ENCODE measurements at places on chromosomes 2 and 18.

DNA sequence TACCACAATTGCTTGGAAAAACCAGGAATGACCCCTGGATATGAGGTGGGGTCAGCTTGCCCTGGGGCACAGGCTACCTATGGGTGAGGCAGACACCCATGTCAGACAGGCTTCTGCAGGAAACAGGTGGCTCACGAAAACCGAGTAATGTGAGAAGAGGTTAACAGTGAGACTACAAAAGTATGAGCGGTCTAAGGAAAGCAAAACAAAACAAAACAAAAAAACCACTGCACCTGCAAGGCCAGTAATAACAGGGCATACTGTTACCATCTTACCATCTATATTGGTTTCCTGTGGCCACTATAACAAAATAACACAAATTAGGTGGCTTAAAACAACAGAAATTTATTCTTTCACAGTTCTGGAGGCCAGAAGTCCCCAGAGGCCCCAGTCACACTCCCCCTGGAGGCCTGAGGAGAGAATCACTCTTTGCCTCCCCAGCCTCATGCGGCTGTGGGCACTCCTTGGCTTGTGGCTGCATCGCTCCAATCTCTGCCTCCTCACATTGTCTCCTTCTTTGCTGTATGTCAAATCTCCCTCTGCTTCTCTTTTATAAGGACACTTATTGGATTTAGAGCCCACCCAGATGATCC is 86.6 kb upstream of the EPC2 start:
- no peak overlapping the region for H3K4me3 ChIP-seq
- DNase-seq: no peak
- no peaks in the 10 kb centered on the region for H3K4me1 ChIP-seq
- no peaks in the 10 kb centered on the region for H3K27me3 ChIP-seq
- no peak overlapping the region for H3K27ac ChIP-seq

GRCh38 chr2:16640001-16640700 is 25.5 kb downstream of the CYRIA start:
- H3K27ac ChIP-seq: no peak overlapping the region
- H3K27me3 ChIP-seq: no peaks in the 10 kb centered on the region
- H3K4me1 ChIP-seq: peaks cover 17% of the 10 kb centered on the region
- H3K36me3 ChIP-seq: peaks cover 2% of the 10 kb centered on the region
- no peak for DNase-seq
- no peak overlapping the region for H3K4me3 ChIP-seq

- peaks cover 2% of the 10 kb centered on the region for H3K4me1 ChIP-seq
- no peaks in the 10 kb centered on the region for H3K27me3 ChIP-seq
- no peak overlapping the region for H3K27ac ChIP-seq
- DNase-seq: no peak
These were observed 40.3 kb upstream of the ZFP36L2 start for GRCh38 chr2:43266711-43267111.

DNA sequence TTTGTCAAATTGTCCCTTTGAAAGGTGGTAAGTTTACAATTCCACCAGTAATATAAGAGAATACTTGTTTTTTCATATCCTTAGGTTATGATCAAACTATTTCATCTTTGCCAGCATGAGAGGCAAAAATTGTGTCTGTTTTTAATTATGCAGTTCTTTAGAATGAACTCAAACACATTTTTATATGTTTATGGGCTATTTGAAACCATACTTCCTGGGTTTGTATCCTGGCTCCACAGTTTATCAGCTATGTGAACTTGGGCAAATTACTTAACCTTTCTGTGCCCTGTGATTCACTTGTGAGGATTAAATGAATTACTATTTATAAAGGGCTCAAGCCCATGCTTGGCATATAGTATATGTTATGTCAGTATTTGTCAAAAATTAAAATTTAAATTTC is 109.4 kb downstream of the TANC1 start:
- H3K27me3 ChIP-seq: peaks cover 4% of the 10 kb centered on the region
- no peak overlapping the region for H3K4me3 ChIP-seq

GRCh38 chr18:28039691-28040090 is 137.2 kb downstream of the CDH2 start:
- H3K4me3 ChIP-seq: no peak overlapping the region
- H3K27me3 ChIP-seq: no peaks in the 10 kb centered on the region
- no peak overlapping the region for H3K27ac ChIP-seq
- no peak for DNase-seq
- H3K36me3 ChIP-seq: no peaks in the 10 kb centered on the region

DNA sequence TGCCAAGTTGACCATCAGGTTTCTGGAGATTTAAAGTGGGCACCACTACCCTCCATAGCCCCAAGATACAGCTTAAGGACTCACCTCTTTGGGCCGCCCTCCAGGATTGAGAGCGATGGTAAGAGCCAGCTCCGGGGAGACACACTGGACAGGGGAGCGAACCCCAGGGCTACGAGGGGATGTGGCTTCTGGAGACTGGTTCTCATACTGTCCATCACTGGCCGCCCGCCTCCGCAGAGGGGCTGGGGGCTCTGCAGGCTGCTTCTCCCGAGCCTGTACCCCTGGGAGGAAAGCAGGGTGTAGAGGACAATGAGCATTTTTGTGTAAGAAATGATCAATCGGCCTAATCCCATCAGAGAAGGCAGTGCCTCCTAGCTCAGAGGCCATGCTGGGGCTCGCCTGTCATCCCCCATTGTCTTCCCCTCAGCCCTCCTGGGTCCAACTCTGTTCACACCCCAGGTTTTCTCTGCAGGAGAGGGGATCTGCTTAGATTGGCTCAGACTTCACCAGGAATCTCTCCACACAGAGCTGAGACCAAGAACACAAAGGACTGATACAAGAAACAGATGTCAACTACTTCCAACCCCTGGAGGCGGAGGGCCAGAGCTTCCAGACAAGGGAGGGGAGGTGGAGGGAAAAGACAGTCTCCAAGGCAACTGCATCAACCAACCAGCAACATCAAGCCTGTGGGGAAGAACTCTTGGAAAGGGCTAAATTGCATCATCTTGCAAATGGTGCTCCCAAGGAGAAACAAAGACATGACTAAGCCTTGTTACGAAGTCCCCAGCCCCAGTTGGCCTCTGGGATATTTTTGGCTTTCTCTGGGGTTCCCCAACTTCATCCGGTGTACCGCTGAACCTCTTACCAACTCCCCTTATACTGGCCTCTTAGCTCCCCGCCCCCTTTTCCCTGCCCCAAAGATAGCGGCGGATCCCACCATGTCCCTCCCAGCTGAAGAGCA is 166.6 kb downstream of the TNS1 start:
- DNase-seq: no peak
- no peak overlapping the region for H3K4me3 ChIP-seq
- no peaks in the 10 kb centered on the region for H3K36me3 ChIP-seq
- H3K27ac ChIP-seq: no peak overlapping the region
- H3K4me1 ChIP-seq: no peaks in the 10 kb centered on the region

DNA sequence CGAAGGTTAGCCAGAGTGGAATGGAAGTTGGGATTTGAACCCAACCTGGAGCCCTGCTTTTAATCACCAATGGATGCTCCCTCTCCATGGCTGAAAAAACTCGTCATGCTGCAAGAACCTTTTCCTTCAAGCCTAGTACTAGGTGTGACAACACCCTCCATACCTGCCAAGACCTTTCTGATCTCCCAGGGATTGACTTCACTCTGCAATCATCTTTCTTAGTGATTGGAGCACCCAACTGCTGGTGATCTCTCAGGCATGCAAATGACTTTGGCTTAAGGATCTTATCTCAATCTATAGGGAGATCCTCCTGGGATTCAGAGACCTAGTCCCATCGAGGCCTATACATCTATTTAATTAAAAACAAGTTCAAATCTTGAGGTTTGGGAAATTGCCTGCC is 23.5 kb upstream of the ITGB6 start:
- no peaks in the 10 kb centered on the region for H3K36me3 ChIP-seq
- no peak overlapping the region for H3K4me3 ChIP-seq
- H3K27ac ChIP-seq: no peak overlapping the region

DNA sequence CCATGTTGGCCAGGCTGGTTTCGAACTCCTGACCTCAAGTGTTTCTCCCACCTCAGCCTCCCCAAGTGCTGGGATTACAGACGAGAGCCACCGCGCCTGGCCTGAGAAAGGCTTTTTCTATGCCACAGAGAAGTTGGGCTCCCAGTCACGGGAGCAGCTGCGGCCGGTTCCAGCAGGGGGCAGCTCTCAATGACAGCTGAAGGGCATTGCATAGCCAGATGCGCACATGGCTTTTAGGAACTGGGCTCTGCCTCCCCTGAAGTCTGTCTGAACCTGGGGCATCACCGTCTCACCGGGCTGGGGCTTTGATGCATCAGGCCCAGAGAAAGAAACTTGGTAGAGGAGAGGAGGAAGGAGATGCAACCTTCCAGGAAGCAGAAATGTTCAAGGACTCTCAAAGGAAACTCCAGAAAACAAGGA is 84.2 kb upstream of the LAPTM4A start:
- no peak overlapping the region for H3K27ac ChIP-seq
- no peaks in the 10 kb centered on the region for H3K4me1 ChIP-seq
- peak; percentile 10 for DNase-seq
- H3K27me3 ChIP-seq: peaks cover 3% of the 10 kb centered on the region
- no peaks in the 10 kb centered on the region for H3K36me3 ChIP-seq

GRCh38 chr2:16318474-16319195 is 347.0 kb downstream of the CYRIA start:
- H3K36me3 ChIP-seq: no peaks in the 10 kb centered on the region
- DNase-seq: no peak
- H3K4me3 ChIP-seq: no peak overlapping the region
- H3K4me1 ChIP-seq: no peaks in the 10 kb centered on the region
- H3K27me3 ChIP-seq: no peaks in the 10 kb centered on the region

DNA sequence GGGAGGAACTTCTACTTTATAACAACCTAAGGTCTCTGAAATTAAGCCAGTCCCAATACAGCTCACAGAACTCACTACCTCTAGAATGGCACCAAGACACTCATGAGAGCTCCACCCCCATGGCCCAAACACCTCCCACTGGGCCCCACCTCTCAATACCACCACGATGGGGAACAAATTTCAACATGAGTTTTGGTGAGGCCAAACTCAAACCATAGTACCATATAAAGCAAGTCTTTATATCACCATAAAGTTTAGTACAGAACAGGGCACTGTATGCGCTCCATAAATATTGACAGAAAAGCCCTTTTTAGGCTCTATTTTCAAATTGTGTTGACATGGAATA is 3.3 kb downstream of the AFG3L2 start:
- peaks cover 2% of the 10 kb centered on the region for H3K27me3 ChIP-seq
- H3K27ac ChIP-seq: no peak overlapping the region
- H3K4me3 ChIP-seq: peak overlapping the region; percentile 4
- H3K36me3 ChIP-seq: peaks cover 24% of the 10 kb centered on the region
- H3K4me1 ChIP-seq: peaks cover 47% of the 10 kb centered on the region
- no peak for DNase-seq

DNA sequence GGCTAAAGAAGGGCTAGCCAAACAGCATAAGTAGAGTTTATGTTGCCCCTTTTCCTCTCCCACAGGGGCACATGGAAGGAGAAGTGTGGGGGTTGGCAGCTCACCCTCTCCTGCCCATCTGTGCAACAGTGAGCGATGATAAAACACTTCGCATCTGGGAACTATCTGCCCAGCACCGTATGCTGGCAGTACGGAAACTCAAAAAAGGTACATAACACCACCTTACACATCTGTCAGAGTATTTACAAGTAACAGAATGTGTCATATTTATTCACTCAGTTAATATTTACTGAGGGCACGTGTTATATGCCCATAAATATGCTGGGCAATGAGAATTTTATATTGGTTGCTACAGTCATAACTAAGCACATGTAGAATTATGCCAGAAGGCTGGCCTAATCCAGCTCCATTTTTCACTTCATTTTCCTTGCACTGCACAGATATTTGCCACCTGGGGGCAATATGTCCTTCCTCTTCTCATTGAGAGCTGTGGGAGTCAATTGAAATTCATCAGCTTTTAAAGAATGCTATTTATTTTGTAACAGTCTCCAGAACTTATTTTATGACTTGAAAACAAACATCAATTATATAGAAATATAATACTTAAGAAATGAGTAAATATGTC is 150.6 kb downstream of the RTN4 start:
- H3K27me3 ChIP-seq: no peaks in the 10 kb centered on the region
- no peak overlapping the region for H3K4me3 ChIP-seq
- no peak for DNase-seq
- peaks cover 23% of the 10 kb centered on the region for H3K4me1 ChIP-seq
- no peak overlapping the region for H3K27ac ChIP-seq

DNA sequence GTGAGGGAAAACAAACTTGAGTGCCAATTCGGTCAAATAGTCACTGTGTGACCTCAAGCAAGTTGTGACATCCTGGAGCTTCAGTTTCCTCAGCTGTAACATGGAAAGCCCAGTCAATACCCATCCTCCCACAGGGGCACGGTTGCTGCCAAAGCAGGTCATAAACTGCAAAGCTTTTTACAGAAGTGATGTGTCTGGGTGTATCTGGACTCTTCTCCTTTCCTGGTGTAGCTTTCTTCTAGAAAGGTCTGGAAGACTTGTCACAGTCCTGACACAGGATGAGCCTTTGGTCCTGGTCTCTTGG is 4.2 kb upstream of the AFF3 start:
- H3K4me3 ChIP-seq: no peak overlapping the region
- H3K27me3 ChIP-seq: peaks cover 16% of the 10 kb centered on the region
- DNase-seq: no peak
- H3K36me3 ChIP-seq: no peaks in the 10 kb centered on the region
- peaks cover 23% of the 10 kb centered on the region for H3K4me1 ChIP-seq

DNA sequence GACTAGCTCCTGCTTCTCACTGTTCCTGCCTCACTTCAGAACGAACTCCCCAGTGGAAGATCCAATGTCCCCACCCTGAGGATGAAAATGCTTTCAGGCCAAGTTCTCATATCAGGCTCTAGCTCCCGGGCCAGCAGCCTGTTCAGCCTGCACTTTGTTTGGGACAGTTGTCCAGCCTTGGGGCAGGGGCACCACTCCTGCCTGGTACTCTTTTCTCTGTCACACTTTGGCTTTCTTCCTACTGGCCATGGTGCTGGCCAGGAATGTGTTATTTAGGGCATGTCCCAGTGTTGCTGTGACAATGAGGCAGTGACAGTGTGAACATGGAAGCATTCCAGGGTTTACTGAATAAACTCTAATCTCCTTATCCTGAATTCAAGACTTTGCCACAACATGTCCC is 154.1 kb downstream of the GALNT14 start:
- H3K4me1 ChIP-seq: no peaks in the 10 kb centered on the region
- H3K4me3 ChIP-seq: no peak overlapping the region
- no peak for DNase-seq
- H3K36me3 ChIP-seq: no peaks in the 10 kb centered on the region
- H3K27ac ChIP-seq: no peak overlapping the region
- no peaks in the 10 kb centered on the region for H3K27me3 ChIP-seq

- no peak for DNase-seq
- no peaks in the 10 kb centered on the region for H3K36me3 ChIP-seq
- no peak overlapping the region for H3K4me3 ChIP-seq
- no peak overlapping the region for H3K27ac ChIP-seq
- H3K4me1 ChIP-seq: no peaks in the 10 kb centered on the region
- peaks cover 14% of the 10 kb centered on the region for H3K27me3 ChIP-seq
These were observed 409.0 kb downstream of the LPIN1 start for GRCh38 chr2:12155303-12156051.

DNA sequence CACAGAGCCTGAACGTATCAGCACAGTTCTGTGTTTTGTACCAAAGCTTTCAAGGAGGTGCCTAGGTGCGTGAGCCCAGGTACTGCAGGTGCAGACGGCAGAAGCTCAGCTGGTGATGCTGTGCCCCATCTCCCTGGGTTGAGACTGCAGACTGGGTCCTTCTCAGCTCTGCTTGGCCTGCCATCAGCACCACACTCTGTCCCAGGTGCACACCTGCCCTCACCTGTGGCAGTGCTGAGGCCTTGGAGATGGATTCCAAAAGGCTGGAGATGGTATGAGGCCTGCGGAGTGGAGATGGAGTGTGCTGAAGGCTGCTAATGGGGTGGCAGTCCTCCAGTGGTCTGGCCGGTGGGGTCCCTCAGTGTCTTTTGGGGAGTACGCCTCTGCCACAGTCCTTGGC is 9.3 kb downstream of the LDLRAD4 start:
- H3K36me3 ChIP-seq: no peaks in the 10 kb centered on the region
- DNase-seq: no peak
- H3K4me3 ChIP-seq: no peak overlapping the region

All from T-helper 2 cell treated with Interferon-gamma antibody and Interleukin-4, amounts not matched to agents 5 μg/mL and 100 μg/mL, for 36 hours (primary cell).